ENCODE measurements at places on chromosomes 5 and 9.

DNA sequence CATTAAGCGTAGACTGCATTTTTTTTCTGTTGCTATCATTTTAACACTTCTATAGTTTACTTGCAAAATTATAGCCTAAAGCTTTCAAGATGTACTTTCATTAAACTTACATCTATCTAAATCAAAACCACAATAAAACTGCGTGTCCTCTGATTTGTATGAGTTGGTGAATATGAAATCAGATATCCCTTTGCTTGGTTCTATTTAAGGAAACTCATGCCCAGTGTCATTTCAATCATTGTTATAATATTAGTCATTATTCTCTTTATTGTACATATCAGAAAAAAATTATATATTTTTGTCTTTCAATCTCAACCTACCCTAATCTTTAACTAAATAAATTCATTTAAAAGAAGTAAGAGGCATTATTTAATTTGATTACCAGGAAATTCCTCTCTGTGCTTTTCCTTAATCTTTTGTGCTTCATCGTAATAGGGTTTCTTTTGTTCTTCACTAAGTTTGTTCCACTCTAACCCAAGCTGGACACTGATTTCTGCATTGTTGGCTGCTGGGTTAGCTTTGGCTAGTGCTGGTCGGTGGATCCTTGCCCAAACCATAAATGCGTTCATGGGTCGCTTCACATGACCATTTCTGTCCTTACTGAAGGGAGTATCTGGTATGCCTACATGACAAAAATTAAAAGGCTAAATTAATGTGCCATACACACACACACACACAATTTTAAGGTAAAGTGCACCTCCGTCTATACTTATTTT lies 3.8 kb downstream of the SOX30 start:
- no peak for DNase-seq

GRCh38 chr9:70924895-70925547 lies 196.4 kb downstream of the TRPM3 start:
- DNase-seq: no peak

DNA sequence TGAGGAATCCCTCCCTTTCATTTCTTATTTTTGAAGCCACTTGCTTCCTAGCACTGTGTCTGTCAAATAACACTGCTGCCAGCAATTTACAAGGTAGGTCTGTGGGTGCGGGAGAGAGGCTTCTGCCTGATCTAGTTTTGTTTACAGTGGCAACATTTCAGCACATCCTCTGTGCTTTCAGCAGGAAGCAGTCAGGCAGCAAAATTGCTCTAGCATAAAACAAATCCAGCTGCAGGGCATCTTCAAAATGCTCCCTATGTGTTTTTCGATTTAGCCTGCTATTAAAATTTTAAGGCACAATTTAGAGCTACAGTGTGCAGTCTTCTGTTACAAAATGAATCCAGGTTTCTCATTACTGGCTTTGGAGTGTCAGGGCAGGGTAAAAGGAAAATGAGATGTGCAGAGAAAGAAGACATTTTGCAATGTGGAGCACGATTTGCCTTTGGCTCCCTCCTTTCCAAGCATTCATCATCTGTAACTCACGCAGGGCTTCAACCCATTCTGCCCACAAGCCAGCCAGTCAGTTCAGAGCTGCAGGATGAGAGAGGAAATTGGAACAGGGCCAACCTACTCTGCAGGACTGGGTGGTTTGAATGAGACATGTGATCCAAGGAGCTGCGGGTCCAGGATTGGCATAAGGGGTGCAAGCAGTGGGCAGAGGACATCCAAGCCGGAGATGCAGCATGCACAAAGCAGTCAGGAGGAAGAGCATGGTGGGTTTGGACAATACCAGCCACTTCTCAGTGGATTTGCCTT lies 143.4 kb upstream of the APC start:
- no peak for DNase-seq

DNA sequence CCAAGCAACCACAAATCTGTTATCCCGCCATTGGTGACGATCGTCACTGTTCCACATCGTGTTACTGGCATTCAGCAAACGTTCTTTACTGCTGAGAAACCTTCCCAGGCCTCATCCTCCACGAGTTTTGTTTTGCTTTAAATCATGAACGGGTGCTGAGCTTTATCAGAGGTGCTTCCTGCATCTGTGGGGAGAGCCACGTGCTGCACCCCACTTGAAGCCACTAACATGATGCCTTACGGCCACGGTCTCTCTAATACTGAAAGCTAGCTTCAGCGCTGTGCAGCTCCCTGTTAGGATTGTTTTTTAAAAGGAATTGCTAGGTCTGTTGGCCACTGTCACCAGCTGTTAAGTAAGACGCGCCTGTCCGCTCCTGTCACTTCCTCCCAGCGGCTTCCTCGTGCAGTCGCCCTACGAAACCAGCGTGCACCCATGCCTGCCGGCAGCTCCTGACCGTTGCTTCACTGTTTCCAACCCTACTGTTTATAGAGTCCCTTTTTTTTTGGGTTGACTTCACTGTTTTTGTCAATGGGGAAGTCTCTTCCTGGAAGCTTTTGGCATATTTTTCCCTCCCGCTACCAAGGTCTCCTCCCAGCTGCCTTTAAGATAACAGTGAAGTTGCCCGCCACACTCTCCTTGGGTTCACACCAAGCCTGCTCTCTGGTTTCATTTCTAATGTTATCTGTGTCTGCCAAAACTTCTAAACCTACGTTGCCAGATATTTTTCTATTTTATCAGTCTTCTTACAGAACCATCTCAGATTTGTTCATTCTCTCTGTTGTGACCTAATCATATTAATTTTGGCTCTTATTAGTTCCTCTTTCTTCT lies 20.3 kb downstream of the LPCAT1 start:
- no peak for DNase-seq

- DNase-seq: peak; percentile 6
These were observed 69.3 kb downstream of the HSD17B3 start for GRCh38 chr9:96232539-96233241.

- no peak for DNase-seq
These were observed 703.0 kb upstream of the NUDT12 start for GRCh38 chr5:104265531-104266140.

DNA sequence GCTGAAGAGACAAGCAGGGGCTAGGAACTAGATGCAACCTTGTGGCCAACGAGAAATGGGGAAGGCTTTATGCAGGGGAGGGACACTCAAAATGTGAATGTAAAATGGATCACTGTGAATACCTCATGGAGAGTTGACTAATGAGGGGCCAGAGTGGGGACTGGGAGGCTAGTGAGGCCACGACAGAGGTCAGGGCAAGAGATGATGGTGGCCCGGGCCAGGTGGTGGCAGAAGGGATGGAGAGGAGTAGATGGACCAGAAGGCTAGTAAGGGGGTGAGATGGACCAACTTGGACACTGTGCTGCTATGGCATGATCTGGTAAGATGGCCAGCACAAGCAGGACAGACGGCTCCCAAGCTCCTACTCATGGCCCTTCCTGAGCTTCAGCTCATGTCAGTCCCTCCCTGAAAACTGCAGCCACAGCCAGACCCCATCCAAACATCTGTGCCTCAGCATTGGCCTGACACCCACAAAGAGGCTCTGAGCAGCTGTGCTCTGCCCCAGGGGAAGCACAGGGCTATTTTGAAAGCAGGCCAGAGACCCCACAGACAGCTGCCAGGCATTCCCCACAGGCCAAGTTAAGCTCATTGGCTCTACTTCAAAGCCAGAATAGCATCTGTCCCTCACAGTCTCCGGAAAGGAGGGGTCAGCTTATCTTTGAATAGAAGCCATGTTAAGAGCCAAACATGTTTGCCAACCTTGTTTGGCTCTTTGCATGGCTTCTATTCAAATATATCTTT lies 22.1 kb downstream of the P4HA2 start:
- DNase-seq: no peak

DNA sequence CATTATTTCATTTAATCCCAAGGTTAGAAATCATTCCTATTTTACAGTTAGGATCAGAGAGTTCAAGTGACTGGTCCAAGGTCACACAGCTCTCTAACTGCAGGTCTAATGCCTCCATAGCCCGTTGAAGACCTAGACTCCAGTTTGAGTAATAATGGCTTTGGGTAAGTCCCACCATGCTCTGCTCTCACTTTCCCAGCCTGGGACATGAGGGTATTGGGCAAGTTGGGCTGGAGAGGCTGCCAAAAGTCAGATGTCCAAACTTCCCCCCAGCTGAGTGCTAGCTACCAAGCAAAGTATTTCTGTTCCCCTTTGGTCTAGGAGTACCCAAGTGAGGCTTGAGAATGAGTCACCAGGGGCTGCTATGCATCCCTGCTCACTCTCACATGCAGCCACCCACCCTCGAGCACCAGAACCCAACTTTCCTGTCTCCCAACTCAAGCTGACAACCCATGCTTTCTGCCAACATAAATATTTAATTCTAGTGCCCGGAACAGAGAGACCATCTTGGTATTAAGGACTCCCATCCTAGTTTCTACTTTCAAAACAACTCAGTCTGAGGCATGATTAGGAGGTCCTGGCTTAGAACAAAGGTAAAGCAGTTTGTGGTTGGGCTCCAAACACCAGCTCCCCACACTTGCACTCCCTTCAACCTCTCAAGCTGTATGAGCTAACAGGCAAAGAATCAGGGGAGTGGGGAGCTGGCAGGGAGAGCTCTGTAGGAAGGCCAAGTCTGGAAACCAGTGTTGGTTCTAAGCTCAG lies 236.5 kb upstream of the TRIM32 start:
- DNase-seq: no peak

- DNase-seq: no peak
These were observed 37.4 kb downstream of the SEMA4D start for GRCh38 chr9:89460551-89460950.

DNA sequence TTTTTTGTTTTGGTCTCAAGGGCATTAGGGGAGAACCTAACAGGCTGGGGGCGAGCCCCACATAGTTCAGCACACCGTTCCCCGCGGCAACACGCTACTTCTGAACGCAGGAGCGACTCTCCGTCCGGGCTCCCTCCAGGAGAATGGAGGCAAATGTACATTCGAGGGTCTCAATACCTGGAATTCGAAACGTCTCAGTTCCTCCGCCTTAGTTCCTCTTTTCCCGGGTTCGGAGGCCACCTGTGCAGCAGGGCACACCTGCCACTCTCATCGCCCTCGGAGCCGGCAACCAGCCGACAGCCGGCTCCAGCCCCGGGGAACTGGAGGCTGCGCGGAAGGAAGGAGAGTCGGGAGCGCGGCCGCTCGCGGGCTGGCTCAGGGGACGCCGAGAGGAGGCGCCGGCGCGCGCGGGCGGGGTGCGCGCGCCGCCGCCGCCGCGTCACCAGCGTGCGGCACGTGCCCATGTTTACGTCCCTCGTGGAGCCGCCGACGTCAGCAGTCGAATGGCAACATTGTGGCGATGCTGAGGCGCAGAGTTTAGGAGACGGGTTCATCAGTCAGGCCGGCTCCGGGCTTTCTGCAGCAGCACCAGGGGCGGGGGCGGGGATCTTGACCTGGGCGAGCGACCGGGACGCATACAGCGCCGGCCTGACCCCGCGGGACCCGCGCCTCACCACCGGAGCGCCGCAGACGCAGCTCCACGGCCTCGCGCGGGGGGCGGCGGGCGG lies at the start of gene JMY:
TSS of gene JMY (plus strand) at position 498 of the 728 bp plus-strand sequence. CDS start 520 bp downstream, outside the sequence.
- DNase-seq: peak; percentile 80

DNA sequence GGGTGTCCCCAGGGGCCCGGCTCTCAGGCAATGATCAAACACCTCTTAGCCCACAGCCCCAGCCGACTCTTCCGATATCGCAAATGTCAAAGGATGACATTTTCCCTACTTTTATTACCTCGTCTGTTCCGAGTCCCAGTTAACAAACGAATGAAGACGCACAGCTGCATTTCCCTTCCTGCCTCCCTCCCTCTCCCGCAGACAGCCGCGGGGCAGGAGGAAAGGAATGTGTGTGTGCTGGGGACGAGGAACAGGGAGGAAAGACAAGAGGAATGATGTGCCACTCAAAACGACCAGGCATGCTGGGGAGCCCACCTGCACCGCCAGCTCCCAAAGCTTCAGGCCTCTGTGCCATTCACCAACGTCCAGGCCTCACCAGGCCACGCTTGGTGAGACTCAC lies 125.9 kb upstream of the SARDH start:
- no peak for DNase-seq

DNA sequence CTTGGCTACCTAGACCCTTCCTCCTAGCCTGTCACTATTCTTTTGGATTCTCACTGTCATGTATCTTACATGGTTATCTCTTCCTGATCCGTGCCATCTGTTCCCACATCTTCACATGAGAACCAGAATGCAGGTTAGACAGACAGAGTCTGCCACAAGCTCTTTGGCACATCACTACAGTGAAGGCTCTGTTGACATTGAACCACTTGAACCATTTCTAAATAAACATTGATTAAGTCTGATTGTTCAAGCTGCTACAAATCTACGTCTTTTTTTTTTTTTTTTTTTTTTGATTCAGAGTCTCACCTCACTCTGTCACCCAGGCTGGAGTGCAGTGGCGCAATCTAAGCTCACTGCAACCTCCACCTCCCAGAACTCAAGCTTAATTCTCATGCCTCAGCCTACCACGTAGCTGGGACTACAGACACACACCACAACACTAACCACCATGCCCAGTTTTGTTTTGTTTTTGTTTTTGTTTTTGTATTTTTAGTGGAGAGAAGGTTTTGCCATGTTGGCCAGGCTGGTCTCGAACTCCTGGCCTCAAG lies 85.1 kb upstream of the LRRTM2 start:
- DNase-seq: no peak

GRCh38 chr9:107373809-107374208 lies 90.7 kb downstream of the RAD23B start:
- DNase-seq: no peak

DNA sequence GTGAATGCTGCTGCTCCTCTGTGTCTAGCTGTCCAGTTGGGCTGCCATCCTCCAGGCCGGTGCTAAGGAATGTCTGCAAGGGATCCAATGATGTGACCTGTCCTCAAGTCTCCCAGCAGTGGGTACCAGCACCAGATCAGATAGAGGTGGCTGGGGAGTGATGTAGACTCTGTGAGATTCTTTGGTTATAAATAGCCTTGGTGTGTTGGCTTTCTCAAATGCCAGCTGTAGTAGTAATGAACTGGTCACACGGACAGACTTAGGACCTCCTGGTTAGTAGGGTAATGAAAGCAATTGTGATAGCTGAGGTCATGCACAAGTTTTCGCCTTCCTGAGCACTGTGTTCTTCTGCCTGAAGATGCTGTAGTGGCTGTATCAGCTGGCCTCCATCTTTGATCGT lies 29.9 kb upstream of the RANBP6 start:
- no peak for DNase-seq

- DNase-seq: no peak
These were observed at the start of gene PDCD1LG2 for GRCh38 chr9:5510360-5510931. PDCD1LG2 (plus strand) TSS chr9:5510531; CDS start chr9:5522547, 12,016 bp downstream.

DNA sequence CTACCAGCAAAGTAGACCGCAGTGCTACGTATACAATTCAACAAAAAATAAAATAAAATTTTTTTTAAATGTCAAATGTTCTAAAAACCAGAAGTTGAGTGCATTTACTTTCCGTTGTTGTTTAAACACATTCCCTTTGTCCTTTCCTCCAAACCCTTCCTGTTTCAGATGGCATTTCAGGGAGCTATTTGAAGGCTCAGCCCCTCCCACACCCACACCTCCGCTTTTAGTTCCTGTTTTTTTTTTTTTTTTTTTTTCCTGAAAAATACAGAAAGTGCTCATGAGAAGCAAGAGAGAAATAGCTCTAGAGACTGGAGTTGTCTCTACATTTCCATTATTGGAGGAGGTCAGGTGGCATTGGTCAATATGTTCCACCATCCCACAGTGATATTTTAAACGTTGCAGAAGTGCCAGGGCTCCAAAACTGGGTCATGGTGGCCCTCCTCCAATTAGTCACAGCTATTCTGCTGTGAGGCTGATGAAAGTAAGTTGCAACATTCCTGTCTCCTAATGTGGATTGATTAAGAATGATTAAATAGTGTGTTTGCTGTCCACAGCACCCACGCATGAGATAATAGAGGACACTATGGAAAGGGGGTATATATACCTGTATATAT lies 106.9 kb downstream of the GABRG2 start:
- DNase-seq: no peak
